ENCODE measurements at places on chromosomes 16 and 17.

DNA sequence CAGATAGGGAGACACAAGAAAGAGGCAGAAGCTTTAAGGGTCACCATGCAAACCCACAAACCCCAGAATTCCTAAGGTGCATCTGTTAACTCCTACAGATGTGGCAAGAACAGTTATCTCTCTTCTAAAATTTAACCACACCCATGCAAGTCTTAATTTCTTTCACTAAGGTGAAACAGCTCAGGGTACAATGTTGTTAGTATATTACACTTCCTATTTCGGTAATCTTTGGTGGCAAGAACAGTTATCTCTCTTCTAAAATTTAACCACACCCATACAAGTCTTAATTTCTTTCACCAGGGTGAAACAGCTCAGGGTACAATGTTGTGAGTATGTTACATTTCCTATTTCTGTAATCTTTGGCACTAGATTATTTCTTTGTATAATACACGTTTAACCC, 6.6 kb downstream of the CCL23 start:
- DNase-seq = no peak

- DNase-seq = no peak
Measured at GRCh38 chr16:57245472-57246113, 534 bp downstream of the ARL2BP start.

DNA sequence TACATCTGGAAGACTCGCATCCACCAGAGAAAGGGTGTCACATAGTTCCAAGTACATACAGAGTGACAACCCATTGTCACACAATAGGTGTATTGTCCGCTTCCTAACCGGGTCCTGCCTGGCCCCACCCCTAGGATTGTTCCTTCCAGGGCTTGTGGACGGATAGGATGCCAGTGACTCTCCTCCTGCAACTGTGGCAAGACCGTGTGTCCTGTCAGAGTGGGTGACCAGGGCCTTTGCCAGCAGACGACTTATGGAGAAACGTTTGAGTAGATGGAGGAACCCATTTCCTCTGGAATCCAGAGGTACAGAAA, 258.4 kb downstream of the CPPED1 start:
- no peak for DNase-seq

- DNase-seq = no peak
Measured at GRCh38 chr17:71118039-71118438, 948.7 kb downstream of the KCNJ2 start.

DNA sequence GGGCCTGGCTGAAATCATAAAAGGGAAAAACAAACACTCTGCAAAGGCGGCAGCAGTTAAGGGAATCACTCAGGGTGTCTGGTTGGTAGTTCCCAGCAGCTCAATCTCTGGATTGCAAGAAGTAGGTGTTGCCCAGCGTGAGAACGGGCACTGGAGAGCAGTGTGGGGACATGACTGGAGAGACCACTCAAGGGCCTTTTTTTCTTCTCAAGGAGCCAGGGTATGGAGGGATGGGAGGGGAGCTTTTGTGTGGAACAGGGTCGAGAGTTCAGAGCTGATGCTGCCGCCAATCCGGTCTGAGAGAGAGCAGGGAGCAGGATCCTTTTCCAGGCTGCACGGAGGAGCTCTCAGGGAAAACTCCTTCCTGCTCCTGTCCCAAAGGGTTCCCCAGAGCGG, 15.2 kb downstream of the SCNN1B start:
- DNase-seq = no peak

- no peak for DNase-seq
Measured at GRCh38 chr17:10738521-10739258, 8.9 kb upstream of the TMEM220 start.

- no peak for DNase-seq
Measured at GRCh38 chr17:82947051-82947991, 107.5 kb upstream of the ZNF750 start.

GRCh38 chr17:21165922-21166594, 39.3 kb downstream of the DHRS7B start:
- no peak for DNase-seq

GRCh38 chr17:46929413-46929812, 6.5 kb downstream of the GOSR2 start:
- no peak for DNase-seq

- DNase-seq = no peak
Measured at GRCh38 chr16:31708348-31708747, 165.3 kb upstream of the ZNF267 start.

DNA sequence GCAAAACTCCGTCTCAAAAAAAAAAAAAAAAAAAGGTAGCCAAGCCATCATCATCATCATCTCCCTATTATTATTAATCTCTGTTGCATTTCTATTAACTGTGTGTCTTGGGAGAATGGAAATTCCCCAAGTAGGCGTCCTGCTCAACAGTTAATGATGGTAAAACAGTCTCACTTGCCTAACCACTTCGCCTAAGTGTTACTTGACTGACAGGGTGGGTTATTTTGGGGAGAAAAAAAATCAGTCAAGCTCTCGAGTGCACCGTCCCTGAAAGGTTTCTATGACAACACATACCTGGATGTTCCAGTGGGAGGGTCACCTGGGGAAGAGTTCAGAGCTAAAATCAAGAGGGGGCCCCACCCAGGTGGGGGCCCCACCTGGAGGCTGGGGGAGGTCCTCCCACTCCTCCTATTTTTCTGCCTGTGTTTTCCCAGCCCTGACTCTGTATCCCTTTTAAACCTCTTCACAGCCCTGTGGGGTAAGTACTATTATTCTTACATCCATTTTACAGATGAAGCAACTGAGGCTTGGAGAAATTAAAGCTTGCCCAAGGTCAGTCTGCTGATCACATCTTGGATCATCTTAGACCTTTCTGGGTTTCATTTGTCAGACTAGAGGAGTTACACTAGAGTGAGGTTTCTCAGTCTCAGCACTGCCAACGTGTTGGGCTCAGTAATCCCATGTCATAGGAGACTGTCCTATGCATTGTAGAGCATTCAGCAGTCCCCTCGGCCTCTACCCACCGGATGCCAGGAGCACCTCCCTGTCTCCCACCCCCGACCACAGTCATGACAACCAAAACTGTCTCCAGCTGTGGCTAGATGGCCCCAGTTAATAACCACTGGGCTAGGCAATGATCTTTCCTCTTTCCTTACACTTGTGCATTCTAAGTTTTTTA, 11.0 kb upstream of the ABAT start:
- DNase-seq = no peak

DNA sequence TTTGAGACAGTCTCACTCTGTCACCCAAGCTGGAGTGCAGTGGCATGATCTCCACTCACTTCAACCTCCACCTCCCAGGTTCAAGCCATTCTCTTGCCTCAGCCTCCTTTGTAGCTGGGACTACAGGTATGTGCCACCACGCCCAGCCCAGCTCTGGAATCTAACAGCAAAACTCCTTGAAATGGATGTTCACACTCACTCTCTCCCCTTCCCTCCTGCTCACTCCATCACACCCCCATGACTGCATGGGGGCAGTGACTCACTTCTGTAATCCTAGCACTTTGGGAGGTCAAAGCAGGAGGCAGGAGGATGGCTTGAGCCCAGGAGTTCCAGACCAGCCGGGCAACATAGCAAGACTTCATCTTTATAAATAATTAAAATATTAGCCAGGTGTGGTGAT, 11.1 kb upstream of the TFAP4 start:
- DNase-seq = no peak

DNA sequence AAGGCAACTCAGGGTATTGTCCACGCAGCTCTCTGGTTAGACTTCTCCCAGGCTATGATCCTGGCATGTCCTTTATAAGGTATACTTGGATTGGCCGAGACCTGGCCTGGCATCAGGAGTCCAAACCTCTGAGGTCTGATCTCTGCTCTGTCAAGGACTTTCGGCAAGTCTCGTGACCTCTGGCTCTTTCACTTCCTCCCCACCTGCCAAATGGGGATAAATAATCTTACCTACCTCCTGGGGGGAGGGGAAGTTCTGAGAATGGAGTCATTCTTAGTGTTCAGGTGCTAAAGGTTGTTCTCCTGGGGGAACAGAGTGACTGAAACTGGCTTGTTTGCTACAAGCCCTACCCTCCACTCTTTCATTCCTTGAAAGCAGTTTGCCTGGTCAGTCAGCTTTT, 7.6 kb downstream of the ATXN1L start:
- no peak for DNase-seq

- DNase-seq = no peak
Measured at GRCh38 chr17:61249649-61250299, 149.9 kb upstream of the TBX2 start.

DNA sequence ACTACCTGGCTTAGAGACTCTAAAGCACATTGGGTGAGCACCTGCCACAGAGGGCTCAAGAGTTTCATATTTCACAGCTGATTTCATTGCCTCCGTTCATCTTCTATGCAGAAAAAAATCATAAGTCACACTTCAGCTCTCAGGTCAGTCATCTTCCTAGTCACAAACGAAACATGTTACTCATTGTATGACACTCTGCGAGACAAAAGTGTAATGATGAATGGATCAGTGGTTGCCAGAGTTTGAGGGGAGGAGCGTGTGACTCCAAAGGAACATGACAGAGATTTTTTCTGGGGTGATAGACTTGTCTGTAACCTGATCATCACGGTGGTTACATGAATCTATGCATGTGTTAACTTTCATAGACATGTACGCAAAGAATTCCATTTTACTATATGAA, 195.2 kb upstream of the CNTNAP4 start:
- no peak for DNase-seq

- no peak for DNase-seq
Measured at GRCh38 chr17:81091774-81092517, 57.0 kb downstream of the BAIAP2 start.

DNA sequence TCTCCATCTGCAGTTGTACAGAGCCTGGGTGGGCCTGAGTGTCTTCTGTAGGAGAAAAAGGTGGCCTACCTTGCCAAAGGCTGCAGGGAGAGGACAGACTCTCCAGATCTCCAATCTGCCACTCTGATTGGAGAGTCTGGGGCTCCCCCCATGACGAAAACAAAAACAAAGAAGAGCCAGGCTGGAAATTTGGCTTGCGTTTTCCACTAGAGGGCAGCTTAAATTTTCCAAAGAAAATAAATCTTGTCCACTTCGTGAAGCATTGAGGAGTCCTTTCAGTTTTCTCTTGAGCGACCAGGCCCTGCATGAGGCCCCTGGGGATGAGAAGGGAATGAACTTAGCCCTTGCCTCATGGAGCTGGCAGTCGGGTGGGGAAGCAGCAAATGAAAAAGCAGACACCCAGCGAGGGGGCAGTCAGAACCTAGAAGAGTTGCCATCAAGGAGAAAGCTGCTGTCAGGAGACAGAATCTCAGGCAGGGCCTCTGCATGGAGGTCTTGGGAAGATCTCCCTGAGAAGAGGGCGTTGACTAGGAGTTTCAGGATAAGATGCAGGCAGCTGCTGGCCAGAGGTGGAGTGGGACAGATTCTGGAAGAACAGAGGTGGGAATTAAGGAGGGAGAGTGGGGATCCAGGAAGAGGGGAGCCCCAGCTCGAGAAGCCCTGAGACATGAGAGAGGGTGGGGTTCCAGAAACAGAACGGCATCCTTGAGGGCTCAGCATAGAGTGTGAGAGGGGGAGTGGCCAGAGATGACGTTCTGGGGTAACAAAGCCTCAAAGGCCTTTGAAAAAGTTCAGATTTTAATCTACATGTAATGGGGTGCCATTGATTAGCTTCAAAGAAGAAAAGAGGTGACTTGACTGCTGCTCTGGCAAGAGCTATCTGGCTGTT, 8.4 kb upstream of the SHCBP1 start:
- no peak for DNase-seq

- no peak for DNase-seq
Measured at GRCh38 chr16:23071196-23072083, 77.8 kb downstream of the USP31 start.

- no peak for DNase-seq
Measured at GRCh38 chr17:55236316-55236715, 28.4 kb upstream of the HLF start.
